Stimulated activated CD4-positive, alpha-beta T cell treated with anti-CD3 and anti-CD28 coated beads, Interleukin-1b, Interleukin-23, amount 100 ng/mL, for 24 hours (primary cell): ENCODE measurements at places on chromosomes 7 and 10.

GRCh38 chr7:4017785-4018184 is 664.3 kb upstream of the FOXK1 start:
- no peak for DNase-seq

DNA sequence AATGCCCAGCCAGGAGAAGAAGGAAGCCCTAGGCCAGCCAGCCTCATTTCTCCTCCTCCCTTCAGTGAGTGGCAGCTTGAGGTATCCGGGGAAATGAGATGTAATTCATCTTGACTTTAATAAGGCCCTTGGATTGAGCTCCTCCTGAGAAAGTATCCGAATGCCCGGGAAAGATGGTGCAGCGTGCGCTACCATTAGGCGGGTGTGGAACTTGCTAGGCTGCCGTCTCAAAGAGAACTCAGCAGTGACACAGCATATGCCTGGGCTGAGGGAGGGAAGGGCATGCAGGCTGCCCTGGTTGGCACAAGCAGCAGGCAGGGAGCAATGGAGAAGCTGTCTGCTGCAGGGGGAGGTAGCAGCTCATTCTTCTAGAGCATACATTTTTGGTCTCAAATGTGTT is 659.8 kb upstream of the FOXK1 start:
- no peak for DNase-seq

DNA sequence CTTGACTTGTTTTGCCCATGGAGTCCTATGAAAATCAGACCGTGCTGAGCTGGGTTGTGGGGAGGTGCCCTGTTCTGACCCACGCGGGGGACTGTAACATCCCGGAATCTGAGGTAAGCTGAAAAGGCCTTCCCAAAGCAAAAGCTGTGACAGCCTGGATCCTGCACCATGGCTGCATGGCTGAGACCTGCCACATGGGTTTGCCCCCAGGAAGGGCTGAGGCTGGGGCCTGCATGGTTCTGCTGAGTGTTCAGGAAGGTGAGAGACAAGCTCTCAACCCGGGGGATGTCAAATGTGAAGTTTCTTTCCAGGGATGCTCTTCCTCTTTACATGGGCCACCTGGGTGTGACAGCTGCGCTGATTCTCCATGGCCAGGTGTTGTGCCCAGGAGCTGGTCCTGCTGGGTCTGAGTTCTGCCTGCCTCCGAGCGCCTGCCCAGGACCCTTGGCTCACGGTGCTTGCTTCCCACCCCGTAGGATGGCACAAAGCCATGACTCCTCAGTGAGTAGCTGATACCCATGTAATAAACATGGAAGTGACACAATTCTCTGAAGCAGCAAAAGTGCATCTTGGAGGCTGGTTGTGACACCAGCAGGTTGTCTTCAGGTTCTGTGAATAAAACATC is 58.3 kb downstream of the VIPR2 start:
- DNase-seq: no peak

- DNase-seq: no peak
Measured at GRCh38 chr7:36204929-36205635, 52.0 kb downstream of the EEPD1 start.

- peak; percentile 52 for DNase-seq
Measured at GRCh38 chr10:103350517-103351260, at the start of gene PCGF6. PCGF6 (minus strand) TSS chr10:103351140; CDS start chr10:103351066, 74 bp downstream.

- no peak for DNase-seq
Measured at GRCh38 chr7:116697761-116698160, 25.8 kb downstream of the MET start.

DNA sequence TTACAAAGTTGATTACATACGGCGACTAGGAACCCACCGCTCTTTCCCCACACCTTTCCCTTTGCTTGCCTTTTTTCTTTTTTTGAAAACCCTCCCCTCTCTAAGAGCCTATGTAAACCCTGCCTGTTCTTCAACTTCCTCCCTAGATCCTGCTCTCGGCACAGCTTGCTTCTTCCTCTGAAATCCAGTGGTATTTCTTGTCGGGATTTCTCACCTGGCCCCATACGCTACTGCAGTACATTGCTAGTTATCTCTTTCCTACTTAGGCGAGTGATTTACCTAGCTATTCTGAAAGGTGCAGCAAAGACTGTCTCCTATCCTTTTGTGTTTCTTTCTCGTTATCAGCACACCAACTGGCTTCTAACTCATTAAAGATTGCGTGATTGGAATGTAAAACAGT is 371.1 kb downstream of the PRPF18 start:
- no peak for DNase-seq

GRCh38 chr10:96413151-96413787 is 54.5 kb upstream of the OPALIN start:
- no peak for DNase-seq

DNA sequence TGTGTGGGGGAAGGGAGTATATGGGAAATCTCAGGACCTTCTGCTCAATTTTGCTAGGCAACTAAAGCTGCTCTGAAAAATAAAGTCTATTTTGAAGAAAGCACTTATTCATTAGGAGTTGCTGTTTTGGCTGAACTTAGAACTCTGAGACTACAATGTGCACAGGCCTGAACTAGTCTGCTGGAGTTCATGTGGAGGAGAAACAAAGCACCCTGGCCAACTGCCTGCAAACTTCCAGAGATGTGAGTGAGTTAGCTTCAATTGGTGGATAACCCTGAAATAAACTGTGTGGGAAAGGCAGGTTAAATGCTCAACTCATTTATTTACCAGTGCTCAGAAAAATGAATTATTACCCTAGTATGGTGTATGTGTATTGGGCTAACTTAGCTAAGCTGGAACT is 17.3 kb upstream of the FAM241B start:
- no peak for DNase-seq

GRCh38 chr7:29989257-29989995 is at the start of gene SCRN1:
SCRN1 (minus strand) TSS chr7:29989801; CDS start chr7:29969067, 20,734 bp downstream.
- DNase-seq: no peak

- DNase-seq: no peak
Measured at GRCh38 chr7:10685040-10685439, 288.6 kb upstream of the PHF14 start.

DNA sequence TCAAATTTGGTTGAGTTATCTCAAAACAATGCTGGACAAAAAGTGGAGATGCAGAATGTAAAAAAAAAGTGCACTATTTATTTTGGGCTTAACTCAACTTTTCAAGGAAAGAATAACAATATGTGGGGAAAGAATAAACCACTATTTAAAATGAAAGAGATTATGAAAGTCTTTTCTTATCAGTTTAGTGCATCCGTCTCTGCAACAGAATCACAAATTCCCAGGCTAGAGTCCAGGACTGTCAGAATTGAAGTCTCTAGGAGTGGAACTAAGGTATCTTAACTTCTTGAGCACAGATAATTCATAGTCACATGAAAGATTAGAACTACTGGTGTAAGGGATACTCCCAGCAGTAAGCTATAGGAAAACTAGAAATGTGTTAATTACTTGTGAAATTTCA is 1200.3 kb upstream of the LRRN3 start:
- no peak for DNase-seq

DNA sequence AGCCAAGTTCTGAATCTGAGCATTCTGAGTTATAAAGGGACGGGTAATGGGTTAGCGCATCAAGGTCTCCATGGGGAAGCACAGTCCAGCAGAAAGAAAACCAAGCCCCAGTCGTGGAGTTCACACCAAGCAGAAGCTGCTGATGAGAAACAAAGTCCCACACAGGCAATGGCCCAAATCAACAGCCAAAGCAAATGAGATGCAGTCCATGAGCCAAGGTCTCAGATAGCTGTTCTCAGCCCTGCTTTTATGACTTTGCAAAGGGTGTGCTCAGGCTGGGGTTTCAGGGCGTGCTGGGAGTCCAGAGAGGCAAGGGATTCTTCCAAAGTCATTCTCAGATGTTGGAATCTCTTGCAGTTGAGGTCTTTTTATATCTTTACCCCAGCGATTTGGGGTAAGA is 32.0 kb downstream of the THNSL1 start:
- no peak for DNase-seq

- no peak for DNase-seq
Measured at GRCh38 chr7:134785842-134786241, 6.4 kb downstream of the CALD1 start.

- no peak for DNase-seq
Measured at GRCh38 chr7:99447943-99448342, 9.2 kb downstream of the CPSF4 start.

GRCh38 chr10:92590623-92591549 is 2.0 kb upstream of the KIF11 start:
- DNase-seq: no peak

- DNase-seq: no peak
Measured at GRCh38 chr7:24669971-24670591, 87.2 kb downstream of the GSDME start.

DNA sequence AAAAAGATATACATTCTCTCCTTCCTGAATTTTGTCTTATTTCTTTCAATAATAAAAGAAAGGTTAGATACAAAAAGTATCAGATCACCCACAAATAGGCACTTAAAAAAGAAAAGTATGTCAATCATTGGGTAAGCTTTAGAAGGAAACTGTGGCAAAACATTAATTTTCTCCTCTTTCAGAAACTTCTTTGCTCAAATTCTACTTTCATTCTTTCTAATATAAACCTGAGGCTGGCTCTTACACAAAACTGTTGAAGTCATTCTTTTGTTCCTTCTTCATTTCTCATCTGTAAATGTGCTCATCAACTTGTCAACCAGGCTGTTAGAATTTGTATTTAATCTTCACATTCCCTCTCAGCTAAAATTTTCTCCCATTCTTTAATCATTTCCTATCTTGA is 124.6 kb downstream of the LRRN3 start:
- DNase-seq: no peak

- no peak for DNase-seq
Measured at GRCh38 chr7:111408724-111409123, 153.6 kb downstream of the IMMP2L start.

DNA sequence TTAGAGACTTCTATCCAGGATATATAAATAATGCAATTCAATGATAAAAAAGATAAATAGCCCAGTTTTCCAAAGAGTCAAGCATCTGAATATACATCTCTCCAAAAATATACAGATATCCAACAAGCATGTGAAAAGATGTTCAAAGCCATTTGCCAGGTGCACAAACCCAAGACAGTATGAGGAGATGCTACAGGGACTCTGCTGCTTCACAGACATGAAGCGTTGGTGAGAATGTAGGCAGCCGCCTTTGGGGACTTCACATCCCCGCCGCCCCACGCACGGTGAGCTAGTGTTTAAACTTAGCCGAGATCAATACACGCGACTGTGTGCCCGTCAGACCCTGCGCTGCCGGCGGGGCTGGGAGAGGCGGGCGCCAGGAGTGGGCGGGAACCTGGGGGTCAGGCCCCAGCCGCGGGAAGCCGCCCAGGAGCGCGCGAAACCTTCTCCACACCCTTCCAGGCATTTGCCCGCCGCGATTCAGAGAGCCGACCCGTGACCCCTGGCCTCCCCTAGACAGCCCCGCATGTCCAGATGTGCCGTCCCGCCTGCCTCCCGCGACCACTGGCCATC is 927 bp upstream of the ALOX5 start:
- no peak for DNase-seq

- no peak for DNase-seq
Measured at GRCh38 chr7:132220060-132220459, 356.2 kb downstream of the PLXNA4 start.

GRCh38 chr7:37315772-37316715 is 132.6 kb downstream of the ELMO1 start:
- no peak for DNase-seq

GRCh38 chr7:30585675-30586074 is 9.0 kb upstream of the GARS1 start:
- no peak for DNase-seq

- DNase-seq: no peak
Measured at GRCh38 chr10:89035461-89035860, 44.9 kb downstream of the FAS start.

- DNase-seq: no peak
Measured at GRCh38 chr10:102627736-102628293, 16.5 kb upstream of the TRIM8 start.

DNA sequence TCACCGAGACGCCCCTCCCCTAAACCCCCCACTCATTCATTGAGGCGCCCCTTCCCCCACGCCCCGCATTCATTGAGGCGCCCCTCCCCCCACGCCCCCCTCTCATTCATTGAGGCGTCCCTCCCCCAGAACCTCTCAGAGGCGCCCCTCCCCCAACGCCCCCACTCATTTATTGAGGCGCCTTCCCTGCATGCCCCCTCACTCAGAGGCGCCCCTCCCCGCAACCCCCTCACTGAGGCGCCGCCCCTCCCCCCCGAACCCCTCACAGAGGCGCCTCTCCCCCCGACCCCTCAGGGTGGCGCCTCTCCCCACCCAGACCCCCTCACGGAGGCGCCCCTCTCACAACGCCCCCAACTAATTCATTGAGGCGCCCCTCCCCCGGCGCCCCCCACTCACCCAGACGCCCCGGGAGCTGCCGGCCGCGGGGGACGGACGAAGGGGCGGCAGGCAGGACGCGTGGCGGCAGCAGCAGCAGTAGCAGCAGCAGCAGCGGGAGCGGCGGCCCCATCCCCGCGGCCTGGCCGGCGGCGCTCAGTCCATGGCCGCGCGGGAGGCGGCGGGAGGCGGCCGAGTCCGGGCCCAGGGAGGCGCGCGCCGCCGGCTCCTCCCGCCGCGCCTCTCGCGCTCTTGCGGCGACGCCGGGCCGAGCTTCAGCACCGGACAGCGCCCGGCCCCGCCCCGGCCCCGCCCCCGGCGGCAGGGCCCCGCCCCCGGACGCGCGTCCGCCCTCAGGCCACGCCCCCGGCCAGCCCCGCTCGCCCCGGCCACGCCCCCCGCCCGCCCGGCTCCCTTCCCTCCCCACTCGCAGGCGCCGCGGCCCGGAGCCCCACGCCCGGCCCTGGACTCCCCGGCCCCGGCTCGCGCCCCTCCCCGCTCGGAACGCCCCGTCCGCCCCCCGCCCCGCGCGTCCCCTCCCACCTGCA is at the start of gene PTPRN2:
Gene PTPRN2, minus strand, starts transcription at position 662 of the 923 bp plus-strand sequence.
- peak; percentile 41 for DNase-seq

DNA sequence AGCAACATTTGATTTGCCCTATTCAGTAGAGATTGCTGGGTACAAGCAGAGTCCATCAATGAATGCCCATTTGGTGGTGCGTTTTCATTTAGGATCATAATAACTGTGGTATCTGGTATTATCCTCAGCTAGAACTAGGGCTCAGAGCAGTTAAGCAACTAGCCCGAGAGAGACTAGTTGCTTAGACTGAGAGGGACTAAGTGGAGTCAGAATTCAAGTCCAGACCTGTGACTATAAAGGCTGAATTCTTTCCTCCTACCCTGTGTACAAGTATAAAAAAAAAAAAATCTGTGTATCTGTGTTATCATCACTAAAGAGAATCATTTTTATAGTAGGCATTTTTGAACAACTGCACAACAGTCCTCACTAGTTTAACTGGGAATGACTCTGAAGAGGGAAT is 45.3 kb upstream of the DKK1 start:
- no peak for DNase-seq

DNA sequence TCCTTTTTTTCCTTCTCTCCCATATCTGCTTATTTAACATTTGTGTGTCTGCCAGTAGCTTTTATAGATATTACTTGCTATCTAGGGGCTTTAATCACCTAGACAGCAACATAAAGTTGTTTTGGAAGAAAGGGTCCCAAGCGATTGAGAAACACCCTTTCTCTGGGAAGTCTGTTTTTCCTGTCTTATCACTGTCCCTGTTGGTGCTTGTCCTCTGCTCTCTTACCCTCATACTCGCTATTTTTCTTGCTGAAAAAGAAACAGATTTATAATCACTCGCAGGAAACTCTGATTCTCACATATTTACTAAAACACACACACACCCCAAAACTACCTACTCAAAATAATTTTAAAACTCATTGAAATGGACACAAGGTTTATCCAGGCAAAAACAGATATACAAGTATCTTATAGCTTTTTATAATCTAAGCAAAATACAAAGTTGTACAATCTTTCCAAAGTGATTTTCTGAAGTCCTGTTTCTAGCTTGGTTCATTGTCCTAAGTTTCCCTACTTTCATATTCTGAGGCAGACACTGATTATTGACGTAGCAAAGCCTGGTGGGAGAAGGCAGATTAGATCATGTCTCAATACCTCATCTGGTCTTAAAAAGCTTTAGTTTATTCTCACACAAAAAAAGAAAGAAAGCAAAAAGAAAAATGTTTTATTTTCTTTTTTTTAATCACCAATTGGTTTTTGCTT is 157.3 kb downstream of the CACNA2D1 start:
- DNase-seq: no peak
